ENCODE measurements at places on chromosomes 3 and 15.

DNA sequence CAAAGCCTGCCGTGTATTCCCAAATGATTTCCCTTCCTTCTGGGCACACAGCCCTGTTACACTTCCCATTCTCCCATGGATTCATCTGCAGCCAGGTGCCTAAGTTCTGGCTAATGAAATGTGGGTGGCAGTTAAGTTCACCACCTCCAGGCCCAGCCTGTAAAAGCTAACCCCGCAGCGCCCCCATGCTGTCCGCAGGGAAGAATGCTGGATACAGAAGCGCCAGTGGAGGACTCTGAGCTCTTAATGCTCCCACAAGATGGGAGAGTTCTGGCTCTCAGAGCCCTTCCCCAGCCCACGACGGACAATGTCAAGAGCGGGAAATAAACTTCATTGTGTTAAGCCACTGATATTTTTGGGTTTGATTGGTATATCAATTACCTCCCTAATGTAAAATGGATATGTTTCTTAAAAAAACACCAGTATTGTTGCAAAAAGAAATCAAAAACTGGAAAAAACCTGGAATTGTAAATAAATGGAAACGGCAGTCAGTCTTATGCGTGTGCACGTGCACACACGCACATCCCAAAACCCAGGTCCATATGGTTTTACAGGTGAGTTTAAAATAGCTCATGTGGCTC is 37.7 kb upstream of the FGD5 start:
- DNase-seq, result no peak

GRCh38 chr3:121362035-121362734 is 183.6 kb downstream of the POLQ start:
- DNase-seq, result no peak

DNA sequence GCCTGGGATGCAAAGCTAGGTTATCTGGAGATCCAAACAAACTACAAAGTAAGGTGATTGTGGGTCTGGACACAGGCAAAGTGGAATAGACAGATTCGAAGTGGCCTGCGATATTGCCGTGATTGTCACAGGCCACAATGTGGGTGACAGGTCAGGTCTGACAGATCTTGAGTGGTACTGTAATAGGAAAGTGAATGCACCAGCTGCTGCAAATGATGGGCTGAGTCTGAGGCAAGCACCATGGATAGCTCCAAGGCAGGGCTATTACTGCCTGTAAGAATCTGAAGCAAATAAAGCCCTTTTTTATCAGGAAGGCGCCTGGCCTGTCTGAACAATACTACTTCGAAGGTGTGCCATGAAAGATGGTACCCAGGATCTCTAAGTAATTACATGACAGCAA is 10.0 kb downstream of the ARMC8 start:
- DNase-seq, result no peak

GRCh38 chr15:80697075-80697685 is 2.1 kb downstream of the ABHD17C start:
- DNase-seq, result no peak

DNA sequence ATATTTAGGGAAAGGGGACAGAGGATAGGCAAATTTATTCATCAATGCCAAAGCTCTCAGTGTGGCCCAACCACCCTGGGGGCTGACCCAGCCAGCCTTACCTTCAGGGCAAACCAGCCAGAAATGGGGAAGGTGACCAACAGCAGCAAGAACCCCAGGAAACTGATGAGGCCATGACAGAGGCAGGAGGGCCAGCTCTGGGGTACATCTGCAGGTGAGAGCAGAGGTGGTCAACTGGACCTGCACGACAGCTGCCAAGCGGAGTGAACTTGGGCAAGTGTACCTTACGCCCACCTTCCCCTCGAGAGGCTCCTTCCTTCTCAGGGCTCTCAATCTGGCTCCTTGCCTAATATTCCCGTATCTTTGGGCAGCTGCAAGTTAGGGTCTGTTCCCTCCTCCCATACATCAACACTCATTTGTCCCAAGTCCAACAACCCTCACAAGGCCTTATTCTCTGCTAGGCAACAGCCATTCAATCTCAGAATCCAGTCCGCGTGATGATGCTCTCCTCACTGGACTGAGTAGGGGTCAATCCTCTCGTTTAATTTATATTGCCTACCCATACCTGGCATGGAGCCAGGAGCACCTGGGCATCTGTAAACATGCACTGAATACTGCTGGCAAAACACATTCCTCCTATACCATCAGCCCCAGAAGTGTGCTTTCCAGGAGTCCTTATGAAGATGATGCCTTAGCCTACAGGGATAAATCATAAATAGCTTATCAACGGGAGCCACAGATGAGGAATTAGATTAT is 1.7 kb downstream of the STOML1 start:
- DNase-seq, result no peak

DNA sequence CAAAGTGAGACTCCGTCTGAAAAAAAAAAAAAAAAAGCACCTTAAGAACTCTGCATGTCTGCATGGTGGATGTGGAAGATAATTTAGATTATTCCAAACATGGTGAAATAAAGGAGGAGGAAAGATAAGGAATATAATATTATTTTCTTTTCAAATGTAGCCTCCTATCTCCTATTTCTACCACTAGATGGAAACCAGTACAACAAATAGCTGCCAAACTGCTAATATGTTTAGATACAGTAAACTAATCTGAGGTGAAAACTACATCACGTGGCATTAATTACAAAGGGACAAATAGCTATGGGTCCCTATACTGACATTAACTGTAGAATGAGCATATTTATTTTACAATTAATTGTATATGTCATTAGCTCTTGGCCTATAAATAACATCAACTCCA is 197.8 kb downstream of the TBC1D5 start:
- no peak for DNase-seq

GRCh38 chr3:44416031-44417030 is 61.1 kb downstream of the ZNF445 start:
- DNase-seq, result no peak

- DNase-seq, result no peak
Measured at GRCh38 chr15:65310431-65311137, 6.1 kb downstream of the RNU5B-1 start.

- no peak for DNase-seq
Measured at GRCh38 chr3:72924055-72924454, 36.2 kb downstream of the GXYLT2 start.

DNA sequence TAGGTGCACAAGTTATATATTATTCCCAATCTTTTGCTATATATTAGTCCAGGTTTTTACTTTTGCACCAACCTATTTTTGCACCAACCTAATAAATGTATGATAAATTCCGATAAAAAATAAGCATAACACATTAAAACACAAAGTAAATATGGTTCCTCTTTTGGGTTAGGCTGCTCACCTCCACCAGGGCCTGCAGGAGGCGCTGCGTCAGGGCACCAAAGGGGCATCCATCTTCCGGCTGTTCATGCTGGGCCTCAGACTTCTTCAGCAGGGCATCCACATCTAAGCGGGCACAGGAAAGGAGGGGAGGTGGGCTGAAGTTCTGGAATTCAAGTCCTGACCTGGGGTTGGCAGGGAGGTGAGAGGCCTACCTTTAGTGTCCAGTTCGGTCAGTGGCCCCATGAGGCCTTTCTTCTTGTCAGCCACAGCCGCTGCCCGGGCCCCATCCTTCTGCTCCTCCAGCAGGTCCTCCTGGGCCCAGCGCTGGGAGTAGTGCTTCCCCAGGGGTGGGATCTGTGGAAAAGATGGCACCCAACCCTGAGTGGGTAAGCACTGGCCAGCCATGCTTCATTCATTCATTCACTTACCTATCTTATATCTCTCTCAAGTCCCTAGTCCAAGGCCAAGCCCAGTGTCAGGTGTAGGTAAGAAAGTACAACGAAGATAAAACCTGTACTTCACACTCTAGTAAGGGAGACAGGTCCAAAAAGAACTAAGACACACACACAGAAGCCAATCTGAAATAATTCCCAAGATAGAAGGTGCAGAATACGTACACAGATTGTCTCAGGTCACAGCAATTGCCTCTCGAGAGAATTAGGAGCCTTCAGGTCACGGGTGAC is 5.2 kb downstream of the TADA3 start:
- no peak for DNase-seq

DNA sequence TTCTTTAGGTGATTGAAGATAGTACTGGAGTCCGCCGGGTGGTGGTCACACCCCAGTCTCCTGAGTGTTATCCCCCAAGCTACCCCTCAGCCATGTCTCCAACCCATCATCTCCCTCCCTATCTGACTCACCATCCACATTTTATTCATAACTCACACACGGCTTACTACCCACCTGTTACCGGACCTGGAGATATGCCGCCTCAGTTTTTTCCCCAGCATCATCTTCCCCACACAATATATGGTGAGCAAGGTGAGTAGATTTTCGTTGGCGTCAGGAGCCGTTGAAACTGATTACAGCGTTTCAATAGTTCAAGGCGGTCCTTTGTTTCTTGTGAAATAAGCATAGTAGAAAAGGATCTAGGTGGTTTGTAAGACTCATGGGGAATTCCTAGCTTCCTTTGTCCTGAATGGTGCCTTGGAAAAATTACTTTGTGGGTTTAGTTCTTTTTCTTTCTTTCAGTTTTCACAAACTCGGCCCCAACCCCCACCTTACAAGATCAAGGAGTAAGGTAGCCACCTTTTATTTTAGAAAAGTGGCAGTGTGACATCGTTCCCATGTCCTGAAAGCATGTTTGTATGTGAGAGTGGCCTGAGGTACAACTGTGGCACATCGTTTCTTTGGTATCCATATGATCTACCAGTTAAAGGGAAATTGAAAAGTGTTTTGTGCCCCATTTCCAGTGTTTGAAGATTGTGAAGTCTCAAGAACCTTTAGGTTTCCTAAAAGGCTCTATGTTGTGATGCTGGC is 200.6 kb downstream of the GHSR start:
- DNase-seq, result no peak

- no peak for DNase-seq
Measured at GRCh38 chr3:45907769-45908705, 21.7 kb downstream of the CCR9 start.

- DNase-seq, result no peak
Measured at GRCh38 chr3:100144255-100144866, 30.1 kb upstream of the FILIP1L start.

GRCh38 chr15:33506781-33507296 is 196.1 kb downstream of the RYR3 start:
- DNase-seq, result no peak

- DNase-seq, result no peak
Measured at GRCh38 chr15:70742928-70743327, 20.4 kb downstream of the UACA start.

GRCh38 chr15:65038836-65039235 is 6.4 kb upstream of the SLC51B start:
- no peak for DNase-seq

DNA sequence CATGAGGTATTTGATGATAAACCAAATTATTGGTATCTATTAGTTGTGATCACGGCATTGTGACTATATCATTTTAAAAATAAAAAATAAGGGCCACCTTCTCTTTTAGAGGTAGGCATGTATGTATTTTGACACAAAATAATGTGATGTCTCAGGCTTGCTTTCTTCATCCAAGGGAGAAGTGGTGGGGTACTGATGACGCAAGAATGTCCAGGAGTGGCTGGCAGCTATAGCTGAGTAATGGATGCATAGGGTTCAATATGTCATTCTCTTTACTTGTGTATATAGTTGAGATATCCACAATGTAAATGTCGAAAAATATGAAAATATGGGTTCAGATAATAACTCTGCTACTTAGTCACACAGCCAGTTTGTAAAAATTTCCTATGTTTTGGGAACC is 46.8 kb upstream of the NSMCE3 start:
- no peak for DNase-seq

DNA sequence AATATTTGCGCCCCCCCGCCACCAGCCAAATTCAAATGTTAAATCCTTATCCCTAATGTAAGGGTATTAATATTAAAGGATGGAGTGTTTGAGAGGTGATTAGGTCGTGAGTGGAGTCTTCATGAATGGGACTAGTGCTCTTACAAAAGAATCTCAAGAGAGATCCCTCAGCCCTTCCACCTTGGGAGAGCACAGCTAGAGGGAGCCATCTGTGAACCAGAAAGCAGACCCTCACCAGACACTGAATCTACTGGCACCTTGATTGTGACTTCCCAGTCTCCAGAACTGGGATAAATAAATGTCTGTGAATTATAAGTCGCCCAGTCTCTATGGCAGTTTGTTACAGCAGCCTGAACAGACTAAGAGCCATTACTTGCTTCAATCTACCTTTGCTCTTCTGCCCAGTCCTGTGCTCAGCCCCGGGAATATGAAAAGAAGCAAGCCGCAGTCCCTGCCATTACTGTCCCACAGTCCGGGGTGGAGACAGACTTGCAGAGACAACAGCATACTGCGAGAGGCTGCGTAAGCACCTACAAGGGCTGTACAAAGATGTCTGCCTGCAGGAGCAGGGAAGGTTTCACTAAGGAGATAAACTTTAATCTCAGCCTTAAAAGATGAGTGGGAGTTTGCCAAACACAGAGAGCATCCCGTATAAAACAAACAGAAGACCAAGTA is 110.7 kb upstream of the TMCO5A start:
- DNase-seq, result no peak

DNA sequence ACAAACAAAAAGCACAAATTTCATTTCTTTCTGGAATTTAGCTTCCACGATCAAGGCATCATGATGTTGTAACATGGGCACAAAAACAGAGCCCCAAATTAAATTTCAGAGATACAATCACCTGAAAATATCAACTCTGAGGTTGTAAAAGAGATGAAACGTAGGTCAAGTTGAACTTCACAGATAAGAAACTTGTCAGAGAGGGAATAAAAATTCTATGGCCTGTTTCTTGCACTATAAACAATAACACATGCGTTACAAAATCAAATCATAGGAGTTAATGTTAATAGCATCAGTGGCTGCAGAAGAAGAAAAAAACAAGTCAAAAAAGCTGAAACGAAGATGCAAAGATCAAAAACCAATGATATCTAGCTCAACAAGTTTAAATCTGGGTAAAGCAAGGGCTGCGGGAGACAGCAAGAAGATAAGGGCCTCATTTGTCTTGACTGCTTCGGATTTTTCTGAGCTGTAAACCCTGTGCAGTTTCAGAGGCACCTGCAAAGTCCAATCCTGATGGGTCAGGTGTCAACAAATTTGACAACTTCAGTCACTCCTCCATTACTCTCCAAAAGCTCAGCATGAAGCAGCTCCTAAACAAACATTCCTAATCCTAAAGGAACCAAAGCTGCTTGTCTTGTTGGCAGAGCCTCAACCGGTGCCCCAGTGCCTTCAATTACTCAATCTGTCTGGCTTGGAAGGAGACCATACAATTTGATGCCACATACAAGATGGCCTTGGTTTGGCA is 219.8 kb downstream of the STT3B start:
- no peak for DNase-seq

DNA sequence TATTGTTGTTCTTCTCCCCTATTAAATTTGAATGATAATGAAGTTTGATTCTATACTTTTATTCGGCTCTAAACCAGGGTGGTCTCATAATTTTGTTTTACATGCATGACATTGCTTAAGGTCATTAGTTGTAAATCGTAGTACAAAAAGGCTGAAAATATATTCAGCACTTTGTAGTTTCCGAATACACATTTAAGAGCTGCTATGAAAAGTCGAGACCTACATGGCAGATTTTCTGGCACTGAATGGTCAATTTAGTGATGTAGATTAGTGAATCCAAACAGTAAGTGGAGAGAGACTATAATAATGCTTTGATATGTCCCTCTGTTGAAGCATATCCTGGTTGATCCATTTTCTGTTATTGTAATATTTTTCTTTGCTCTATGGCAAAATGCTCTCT is 254.0 kb upstream of the SOX2 start:
- no peak for DNase-seq

Data from activated T-helper 1 cell treated with anti-CD3 and anti-CD28 coated beads, Interleukin-2, amount 50 U/mL, for 16 hours (primary cell).